ENCODE measurements at places on chromosomes 4 and X.
A peak's percentile ranks its signal among the peaks of the same experiment; 100 is the strongest.

GRCh38 chr4:11471618-11472017 lies 42.9 kb upstream of the HS3ST1 start:
- DNase-seq, result peak; percentile 7

GRCh38 chrX:47577424-47577823 lies 4.8 kb upstream of the TIMP1 start:
- DNase-seq, result no peak

GRCh38 chr4:76012388-76012801 lies 5.1 kb upstream of the CXCL9 start:
- DNase-seq, result no peak

DNA sequence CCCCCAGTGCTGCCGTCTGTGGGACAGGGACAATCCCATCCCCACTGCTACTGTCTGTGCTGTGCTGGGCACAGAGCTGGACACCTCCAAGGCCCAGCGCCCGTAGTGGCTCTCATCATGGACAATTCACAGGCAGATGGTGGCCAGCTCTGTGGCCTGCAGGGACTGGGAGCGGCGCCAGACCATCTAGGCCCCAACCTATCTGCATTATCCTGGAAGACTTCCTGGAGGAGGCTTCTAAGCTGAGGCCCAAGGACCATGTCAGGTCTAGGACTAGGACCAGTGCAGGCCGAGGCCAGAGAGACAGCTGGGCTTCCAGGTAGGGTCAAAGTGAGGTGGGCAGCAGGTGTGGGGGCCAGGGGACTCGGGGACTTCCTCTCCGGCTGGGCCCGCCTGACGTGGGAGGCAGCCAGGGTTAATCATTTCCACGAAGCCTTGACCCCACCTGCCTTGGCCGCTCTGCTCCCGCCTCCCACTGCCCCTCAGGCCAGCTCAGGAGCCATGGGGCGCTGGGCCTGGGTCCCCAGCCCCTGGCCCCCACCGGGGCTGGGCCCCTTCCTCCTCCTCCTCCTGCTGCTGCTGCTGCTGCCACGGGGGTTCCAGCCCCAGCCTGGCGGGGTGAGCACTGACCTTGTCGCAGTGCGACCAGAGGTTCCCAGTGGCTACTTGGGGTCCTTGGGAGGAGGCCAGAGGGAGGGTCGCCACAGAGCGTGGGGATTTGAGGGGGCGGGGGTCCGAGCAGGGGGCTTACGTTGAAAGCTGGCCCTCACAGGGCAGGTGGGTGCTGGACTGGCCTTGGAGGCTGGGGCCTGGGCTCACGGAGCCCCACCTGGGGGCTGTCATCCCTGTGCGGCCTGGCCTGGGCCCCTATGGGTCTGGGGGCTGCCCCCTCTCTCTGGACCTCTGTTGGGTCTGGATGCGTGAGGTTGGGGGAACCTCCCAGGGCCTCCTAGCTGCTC lies at the start of gene HGFAC:
HGFAC (plus strand) TSS at position 468 of the 959 bp plus-strand sequence; CDS start at position 502, 34 bp downstream.
- DNase-seq, result no peak

- no peak for DNase-seq
Measured at GRCh38 chr4:2946812-2947600, 16.2 kb downstream of the NOP14 start.
